Stimulated activated CD8-positive, alpha-beta memory T cell treated with anti-CD3 and anti-CD28 coated beads, Interleukin-7, amount 100 ng/mL, for 24 hours (primary cell): ENCODE measurements at places on chromosomes 11 and 22.

- DNase-seq = no peak
These were observed 202.6 kb downstream of the AASDHPPT start for GRCh38 chr11:106280036-106280435.

DNA sequence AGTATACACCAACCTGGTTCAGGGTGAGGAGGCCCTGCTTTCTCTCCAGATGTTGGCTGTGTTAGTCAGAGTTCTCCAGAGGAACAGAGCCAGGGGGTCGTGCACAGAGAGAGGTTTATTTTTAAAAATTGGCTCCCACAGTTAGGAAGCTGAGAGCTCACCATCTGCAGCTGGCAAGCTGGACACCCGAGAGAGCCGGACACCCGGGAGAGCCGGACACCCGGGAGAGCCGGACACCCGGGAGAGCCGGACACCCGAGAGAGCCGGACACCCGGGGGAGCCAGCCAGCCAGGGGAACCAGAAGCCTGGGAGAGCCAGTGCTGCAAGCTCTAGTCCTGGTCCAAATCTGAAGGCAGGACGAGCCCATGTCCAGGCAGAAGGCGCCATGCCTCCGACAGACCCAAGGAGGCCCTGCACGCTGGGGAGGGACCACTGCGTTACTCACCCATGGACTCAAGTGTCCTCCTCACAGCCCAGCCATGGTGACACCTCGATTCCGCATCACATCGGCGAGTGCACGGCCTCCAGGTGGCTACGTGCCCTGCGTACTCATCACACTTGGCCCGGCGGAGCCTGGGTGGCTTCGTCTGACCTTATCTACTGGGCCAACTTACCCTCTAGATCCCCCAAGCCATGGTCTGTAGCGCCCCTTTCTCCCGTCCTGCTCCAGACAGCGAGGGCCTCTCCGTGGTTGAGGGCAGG lies 99.0 kb downstream of the BRD1 start:
- DNase-seq = no peak

GRCh38 chr11:104926771-104927611 lies 28.7 kb upstream of the CASP12 start:
- DNase-seq = no peak

- no peak for DNase-seq
These were observed 78.8 kb upstream of the RCN1 start for GRCh38 chr11:32012049-32012448.

DNA sequence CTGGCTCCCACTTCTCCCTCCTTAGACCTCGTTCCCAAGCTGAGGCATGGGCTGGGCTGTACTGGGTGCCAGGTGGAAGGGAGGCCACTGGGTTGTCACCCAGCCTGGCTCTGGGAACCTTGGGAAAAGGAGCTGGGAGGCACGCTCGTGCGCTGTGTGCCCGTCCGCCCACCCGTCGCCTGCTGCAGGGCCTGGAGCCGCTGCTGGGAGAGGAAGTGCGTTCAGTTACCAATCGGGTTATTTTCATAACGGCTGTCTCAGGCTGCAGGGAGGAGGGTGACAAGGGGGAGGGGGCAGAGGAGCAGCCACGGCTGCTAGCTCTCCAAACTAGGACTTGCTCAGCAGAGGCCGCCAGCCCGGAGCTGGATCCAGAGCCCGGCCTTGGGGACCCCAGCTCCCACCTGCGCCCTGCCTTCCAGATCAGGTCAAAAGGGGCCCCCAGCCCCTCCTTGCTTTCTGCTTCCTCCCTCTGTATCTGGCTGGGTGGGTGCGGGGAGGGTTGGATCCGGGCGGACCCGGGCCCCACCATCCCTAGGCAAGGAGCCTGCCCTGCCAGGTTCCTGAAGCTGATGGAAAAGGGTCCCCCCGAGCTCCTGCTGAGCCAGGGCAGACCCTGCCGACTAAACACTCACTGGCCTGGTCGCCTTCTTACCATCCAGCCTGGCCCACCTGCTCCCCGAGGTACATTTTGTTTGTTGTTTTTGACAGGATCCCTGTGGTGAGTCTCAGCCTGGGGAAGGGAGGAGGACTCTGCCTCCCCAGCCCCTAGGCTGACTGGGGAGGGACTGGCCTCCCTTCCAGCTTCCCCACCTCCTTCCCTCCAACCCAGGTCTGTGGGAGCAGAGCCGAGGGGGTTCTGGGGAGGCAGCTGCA lies 14.3 kb downstream of the DGKZ start:
- no peak for DNase-seq

DNA sequence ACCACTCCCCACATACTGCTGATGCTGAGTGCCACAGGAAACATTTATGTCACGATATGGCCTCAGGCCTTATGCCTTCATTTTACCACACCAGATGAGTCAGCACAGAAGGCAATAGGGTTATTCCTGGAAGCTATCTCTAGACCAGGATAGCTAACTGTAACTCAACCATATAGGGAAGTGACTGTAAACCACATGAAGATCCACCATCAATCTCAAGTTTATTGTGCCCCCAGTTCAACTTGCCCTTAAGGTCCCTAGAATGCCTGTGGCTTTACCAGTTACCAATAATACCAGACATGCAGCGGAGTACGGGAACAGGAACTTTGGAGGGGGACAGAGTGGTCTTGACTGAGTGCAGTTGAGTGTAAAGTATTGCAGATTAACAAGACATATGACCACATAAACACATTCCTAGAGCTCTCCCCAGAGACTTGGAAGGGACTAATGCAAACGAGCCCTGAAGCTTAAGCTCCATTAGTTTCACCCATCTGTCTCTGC lies 180.9 kb downstream of the KIF18A start:
- no peak for DNase-seq

DNA sequence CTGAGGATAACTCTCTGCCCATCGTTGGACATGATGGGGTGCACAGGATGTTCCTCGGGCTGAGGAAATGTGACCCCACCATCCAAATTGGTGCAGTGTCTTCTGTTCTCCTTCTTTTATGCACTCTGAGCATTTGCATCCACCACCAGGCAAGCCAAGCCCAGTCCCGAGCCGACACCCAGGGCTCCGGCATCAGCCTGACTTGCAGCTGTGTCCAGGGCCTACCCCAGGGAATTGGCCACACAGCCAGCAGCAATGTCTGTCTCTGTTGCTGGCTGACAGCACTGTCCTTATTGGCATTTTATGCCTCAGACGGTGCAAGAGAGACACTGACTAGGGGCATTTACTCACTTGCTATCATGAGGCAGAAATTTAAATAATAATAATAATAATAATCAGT lies 25.4 kb upstream of the CPT1A start:
- no peak for DNase-seq

DNA sequence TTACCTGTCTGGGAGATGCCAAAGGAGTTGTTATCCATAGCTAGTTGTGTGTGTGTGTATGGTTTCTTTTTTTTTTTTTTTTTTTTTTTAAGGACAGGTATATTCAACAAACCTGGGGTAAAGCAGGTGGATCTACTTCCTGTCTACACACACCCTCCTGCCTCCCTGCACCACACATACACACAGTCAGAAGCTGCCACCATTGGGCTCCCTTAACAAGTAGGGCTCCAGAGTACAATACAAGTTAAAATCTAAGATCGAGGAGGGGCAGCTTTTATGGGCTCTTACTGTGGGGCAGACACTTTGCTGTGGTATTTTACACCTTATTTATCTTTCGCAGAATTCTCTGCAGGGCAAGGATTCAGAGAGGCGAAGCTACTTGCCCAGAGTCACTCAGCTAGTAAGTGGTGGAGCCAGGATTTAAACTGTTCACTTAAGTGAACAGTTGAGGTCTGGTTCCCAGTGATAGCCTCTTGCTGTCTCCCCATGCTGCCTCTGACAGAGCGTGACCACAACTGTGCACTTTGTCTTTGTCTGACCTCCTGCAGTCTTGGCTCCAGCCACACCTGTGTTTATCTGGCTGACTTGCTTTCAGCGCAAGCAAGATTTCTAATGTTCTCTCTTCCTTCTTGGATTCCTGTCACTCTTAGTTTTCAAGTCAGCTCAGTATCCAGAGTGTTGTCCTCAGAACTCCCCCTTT lies 135.0 kb downstream of the CSNK2A3 start:
- no peak for DNase-seq

- no peak for DNase-seq
These were observed 76.9 kb upstream of the SLC6A5 start for GRCh38 chr11:20522536-20522935.

DNA sequence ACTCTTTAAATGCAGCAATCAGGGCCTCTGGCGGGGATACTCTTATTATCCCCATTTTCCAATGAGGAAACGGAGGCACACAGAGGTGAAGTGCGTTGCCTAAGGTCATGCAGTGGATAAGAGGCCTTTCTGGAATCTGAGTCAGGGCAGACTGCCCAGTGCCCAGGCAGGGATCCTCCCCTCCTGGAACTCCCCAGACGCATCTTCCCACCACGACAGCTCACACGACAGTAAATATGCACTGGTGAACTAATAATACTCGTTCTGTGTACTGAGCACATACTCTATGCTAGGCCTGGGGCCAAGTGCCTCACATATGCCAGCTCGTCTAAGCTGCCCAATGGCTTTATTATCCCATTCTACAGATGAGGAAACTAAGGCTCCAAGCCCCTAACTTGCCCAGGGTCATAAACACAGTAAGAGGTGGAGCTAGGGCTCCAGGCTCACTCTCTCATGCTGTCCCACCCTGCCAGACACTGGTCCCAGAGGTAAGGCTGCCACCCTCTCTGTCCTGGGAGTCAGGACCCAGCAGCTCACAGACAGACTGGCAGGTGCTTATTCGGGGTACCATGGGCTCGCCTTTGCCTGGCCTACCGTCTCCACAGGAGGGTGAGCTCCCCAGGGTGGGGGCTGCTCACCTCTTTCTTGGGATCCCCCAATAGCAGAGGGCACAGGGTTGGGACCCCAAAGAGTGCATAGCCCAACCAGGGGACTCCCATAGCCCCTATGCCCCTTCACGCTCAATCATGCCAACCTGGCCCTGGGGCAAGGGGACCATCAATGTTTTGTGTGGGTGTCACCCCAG lies 2.3 kb downstream of the IL2RB start:
- DNase-seq = no peak

DNA sequence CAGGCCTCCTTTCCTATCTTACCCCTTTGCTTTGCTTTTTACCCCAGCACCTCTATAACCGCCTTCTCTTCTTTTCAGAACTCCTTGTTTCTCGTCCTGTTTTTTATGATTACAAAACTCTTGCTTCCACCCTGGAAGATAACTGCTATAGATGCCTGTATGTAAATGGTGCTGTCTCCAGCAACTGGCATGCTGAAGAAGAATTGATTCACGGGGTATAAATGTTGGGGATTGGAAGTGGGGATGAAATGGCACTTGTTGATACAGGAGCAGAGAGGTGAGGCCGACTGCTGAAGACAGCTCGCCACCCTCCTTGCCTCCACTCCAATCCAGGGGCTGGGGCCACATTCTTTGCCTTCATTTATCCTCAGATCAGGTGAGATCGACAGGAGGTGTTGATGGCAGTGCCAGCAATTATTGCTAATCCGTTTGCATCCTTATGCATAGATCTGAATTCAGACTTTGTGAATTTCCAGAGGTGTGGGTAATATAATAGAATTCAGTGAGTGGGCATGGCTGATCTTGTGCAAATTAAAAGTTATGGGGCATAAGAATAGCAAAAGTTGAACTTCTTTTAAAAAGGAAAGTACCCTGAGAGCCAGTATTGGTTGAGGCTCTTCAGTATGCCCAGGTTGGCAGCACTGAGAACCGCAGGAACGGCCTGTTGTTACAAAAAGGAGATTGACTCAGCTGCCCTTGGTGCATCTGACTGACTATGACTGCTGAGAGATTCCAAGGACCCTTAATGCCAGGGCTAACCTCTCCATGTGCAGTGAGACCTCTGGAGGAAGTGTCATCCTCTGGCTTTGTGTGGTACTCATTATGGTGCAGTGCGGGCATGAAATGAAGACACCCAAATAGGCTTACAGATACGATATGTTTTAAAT lies 5.3 kb downstream of the NEAT1 start:
- no peak for DNase-seq

GRCh38 chr11:78223320-78223954 lies 34.7 kb downstream of the USP35 start:
- DNase-seq = no peak

- no peak for DNase-seq
These were observed 17.5 kb upstream of the CABP7 start for GRCh38 chr22:29702000-29702930.

DNA sequence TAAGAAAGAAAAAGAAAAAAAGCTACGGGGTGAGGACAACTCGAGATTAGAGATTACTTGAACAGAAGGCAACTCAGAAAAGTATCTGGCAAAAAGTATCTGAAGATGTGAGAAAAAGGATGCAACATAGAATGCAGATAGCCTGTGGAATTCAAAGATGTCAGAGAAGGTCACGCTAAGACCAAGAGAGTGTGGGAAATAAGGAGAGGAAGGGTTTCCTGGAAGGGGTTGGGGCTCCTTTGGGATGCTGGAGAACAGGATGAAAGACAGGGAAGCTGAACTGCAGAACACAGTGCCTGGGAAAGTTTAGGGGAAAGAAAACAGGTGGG lies 1.2 kb downstream of the GUCY1A2 start:
- no peak for DNase-seq

DNA sequence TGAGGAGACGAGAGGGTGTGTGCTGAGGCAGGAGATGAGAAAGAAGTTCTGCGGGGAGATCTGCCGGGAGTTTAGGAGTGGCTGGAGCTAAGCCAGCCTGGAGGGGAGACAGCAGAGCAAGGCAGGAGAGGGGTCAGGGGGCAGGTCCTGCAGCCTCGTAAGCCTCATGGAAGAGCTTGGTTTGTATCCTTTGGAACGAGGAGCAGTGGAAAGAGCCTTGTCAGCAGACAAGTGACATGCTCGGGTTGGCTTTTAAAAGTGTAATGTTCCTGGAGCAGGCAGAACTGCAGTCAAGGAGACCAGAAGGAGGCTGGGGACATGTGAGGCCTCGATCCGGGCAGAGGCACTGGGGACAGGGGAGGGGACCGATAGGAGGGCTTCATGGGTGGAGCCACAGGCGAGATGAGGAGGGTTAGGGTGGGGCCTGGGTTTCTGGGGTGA lies 21.4 kb upstream of the TUB start:
- DNase-seq = no peak

DNA sequence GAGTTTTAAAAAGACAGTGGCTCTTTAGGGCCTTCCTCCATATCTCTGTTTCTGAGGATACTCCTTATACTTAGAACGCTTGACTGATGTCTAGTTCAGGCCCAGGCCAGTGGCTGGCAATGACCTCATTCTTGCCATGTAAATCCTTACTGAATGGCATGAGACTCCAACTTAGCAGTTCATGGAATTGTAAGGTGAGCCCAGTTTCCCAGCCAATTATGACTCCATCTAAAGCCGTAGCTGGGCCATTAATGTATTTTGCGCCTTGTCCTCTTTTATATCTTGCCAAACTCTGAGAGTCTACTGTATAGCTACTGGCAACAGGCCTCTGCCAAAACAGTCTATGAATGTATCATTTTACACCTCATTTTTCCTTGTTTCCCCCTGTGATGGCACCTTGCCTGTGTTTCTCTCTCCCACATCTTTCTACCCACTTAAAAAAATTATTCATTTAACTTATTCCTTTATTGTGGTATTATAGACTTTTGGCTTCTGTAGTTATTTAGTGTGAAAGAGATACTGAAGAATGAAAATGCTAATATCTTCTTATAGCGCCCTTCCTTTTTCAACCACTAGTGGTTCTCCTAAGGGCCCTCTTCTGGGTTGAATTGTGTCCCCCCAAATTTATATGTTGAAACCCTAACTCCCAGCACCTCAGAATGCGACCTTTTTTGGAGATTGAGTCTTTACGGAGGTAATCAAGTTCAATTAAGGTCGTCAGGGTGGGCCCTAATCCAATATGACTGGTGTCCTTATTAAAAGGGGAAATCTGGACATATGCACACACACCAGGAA lies 67.4 kb downstream of the ZNRF3 start:
- no peak for DNase-seq

- DNase-seq = no peak
These were observed 43.2 kb downstream of the KIAA1671 start for GRCh38 chr22:24995649-24996180.
